ENCODE measurements at places on chromosomes 4 and X.

DNA sequence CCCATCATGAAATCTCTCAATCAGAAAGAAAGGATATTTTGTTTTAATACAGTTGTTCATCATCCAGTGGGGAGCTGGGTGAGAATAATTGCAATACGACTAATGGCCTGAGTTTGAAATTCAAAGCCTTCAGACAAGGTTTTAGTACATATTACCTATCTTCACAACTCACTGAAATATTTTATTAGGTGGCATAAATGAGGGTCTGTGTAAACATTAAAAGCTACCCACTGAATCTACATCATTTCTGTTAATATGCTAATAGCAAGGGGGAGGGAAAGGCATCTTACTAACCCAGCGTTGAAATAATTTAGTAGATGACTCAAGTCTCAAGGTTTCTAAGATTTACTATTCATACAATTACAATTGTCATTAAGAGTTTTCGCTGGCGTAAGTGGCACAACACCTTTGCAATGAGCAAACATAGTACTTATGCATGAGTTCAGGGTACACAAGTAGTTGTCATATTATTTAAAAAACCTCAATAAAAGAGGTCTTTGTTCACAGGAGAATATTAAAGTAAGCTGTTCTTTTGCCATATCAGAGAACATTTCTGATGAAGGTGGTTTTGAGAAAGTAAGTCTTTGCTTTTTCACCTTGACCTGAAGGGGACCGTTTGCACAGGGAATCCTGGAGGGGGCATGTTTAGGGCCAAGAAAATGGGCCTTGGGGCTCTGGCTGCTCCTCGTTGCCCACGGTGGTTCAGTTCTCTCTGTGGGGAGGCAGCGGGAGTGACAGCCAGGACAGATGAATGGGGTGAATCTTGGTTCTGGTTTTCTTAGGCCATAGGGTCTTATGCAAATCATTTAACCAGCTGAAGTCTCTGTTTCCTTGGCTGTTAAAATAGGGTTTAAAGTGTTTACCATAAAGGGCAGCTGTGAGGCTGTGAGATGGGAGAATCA, 4.5 kb upstream of the RHOH start:
- DNase-seq, result no peak

- DNase-seq, result no peak
Observed at GRCh38 chr4:80101792-80102116, 28.7 kb upstream of the ANTXR2 start.

GRCh38 chr4:132214519-132214918, 934.6 kb upstream of the PCDH10 start:
- DNase-seq, result no peak

GRCh38 chr4:33566649-33567048, 2677.7 kb downstream of the ARAP2 start:
- DNase-seq, result no peak

GRCh38 chr4:68383115-68383514, 33.2 kb upstream of the YTHDC1 start:
- no peak for DNase-seq

- no peak for DNase-seq
Observed at GRCh38 chr4:152680988-152681603, 1.3 kb upstream of the TMEM154 start.

DNA sequence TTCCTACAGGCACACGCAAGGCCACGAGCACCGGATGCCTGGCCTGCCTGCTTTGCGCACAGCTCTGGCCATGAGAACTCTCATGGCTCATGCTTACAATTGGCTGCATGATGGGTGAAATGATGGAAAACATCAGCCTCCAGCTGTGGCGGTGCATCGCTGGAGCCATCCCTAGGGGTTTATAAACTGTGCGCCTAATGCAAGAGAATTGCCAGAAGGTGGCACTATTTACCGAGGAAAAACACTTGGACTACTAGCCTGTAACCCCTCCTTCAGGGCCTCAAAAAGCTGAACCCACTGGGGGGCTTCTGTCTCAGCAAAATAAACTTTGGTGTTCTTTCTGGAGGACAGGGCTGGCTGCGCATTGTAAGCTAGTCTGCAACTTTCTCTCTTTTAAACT, 51.9 kb downstream of the PHKA2 start:
- no peak for DNase-seq

DNA sequence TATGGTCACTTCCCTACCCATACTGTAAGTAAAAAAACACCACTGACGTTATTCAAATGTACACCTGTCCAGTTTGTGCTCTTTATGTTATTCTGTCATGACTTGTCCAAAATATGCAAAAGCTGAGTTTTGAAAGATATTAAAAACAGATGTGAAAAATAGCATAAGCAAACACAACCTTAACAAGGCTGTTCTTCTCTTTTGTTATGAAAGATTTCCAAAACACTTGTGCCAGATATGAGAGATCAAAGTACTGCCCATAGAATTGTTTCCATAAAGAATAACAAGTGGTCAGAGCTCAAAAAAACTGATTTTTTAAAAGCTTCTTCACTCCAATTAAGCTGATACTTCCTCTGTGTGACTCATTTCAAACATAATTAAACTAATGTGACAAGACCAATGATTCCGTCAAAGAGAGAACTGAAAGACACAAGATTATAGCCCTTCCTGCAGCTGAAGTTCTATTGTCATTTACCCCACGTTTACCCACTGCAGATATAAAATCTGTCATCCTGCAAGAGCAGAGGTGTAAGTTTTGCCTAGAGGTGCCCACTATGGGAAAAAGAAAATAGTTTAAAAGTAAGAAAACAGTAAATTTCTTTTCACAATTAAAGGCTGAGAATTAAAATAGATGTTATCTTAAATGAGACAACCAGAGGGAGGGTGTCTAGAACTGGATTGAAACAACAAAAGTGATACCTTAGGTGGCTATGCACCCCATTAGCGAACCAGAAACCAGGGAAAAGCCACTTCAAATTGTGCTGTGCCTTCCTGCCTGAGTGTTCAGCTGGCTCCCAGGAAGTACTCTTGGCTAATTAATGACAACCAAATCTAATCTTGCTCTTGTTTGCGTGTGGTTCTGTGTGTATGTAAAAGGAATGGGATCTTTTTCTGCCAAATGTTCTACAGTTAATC, 30.1 kb downstream of the RASSF6 start:
- DNase-seq, result no peak

DNA sequence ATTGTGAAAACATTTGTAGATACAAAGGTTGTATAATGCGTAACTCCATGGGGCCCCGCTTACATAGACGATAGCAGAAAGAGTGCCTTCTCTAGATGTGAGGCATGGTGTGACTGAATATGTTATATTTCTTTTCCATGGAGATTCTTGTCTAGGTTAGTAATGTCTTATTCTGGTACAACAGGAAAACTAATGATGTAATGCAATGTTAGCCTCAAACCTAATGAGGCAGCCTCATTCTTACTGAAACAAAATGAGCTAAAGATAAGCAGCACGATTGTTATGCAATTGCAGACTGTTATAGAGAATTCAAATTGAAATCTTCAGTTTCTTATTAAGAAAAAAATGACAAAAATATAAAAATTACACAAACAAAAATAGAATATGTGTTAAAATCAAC, 171.1 kb upstream of the ANKRD50 start:
- no peak for DNase-seq

GRCh38 chrX:46961574-46962283, 49.5 kb downstream of the JADE3 start:
- DNase-seq, result no peak

- DNase-seq, result no peak
Observed at GRCh38 chrX:41386222-41386990, 52.4 kb downstream of the DDX3X start.

DNA sequence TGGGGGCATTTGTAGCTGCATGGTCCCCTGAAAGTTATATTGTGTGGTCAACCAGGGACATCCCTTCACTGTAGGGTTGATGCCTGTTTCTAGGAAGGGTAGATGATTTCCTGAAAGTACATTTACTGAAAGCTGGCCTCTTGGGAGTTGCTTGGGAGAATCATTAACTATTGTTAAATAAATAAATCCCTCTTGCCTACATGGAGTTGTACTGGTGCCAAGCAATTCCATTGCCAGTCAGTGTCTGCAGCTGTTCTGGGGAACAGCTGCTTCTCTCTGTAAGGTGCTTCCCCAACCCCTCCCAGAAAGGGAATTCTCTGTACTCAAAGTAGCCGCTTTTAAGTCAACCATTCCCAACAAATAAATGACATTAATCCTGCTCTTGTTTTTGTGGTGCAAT, 51.1 kb downstream of the C4orf51 start:
- no peak for DNase-seq

- DNase-seq, result no peak
Observed at GRCh38 chr4:17761062-17761461, 20.4 kb downstream of the FAM184B start.

DNA sequence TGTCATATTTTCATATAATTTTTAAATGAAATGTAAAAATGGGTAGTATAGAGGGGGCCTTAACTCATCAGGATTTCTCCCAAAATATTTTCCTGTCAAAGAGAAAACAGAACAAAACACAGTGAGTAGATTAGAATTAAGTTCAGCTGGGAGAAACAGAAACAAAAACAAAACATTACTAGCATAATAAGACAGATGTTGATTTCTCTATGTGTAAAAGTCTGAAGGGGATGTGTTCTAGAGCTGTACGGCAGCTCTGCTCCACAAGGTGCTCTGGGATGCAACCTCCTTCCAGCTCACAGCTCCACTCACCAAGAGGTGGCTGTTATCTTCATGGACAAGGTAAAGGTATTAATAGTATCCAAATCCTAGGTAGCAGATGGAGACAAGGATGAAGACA, 72.8 kb downstream of the ARHGEF38 start:
- DNase-seq, result no peak

- DNase-seq, result no peak
Observed at GRCh38 chr4:87118826-87119225, 101.6 kb downstream of the KLHL8 start.

DNA sequence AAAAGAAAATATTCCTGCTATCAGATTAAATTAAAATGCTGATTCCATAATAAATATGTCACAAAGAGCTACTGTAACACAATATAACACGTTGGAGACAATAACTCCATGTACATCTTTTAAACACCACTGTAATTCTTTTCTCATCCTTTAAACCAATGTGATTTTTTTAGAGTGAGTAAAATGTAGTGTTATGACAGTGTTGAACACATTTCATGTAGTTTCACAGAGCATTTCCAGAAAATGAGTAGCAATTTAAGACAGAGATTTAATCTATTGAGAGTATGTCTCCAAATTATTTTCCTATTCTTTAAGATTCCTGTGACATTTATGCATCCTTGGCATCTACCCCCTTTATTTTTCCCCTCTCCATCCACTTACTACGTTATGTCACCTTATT, 17.1 kb upstream of the PRRG1 start:
- DNase-seq, result no peak

GRCh38 chrX:70007946-70008345, 41.8 kb downstream of the AWAT2 start:
- DNase-seq, result no peak

DNA sequence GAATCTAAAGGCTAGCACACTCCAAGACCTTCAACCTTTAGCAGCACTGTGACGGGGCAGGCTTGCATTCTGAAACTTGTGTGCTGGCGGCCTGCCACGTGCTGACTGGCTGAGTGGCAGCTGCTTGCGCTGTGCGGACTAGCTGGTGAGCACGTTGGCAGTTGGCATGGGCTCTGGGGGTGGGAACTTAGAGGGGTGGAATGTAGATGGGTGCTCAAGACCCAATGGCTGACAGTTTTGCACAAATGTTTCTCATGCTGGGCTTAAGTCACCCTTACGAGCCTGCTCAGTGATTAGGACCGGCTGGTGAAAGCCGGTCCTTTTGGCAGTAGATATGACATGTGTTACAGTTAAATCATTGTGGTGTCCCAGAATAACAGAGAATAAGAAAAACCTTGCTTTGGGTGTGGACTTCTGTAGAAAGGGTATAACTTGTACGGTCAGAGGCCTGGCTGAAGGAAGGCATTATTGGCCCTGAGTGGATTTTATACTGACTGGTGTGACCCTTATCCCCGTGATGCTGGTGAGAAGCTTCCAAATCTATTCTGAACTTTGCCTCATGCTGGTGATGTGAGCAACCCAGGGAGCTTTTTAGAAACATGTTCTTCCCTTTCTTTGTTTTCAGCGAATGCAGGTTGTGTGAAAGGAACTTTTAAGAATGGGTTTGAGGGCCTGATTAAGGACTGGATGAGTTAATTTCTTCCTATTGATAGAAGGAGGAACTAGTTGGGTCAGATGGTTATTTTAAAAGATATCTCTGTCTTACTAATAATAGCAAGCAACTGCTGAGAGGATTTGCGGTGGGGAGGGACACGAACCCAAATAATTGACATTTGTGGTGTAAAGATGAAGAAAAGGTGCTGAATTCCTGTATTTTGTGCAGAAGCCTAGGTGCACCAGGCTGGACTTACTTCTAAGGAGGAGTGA, 107.4 kb upstream of the SLC4A4 start:
- DNase-seq, result peak; percentile 33

- no peak for DNase-seq
Observed at GRCh38 chr4:109462297-109462696, 28.7 kb downstream of the SEC24B start.

- no peak for DNase-seq
Observed at GRCh38 chrX:118525174-118525730, 29.6 kb downstream of the DOCK11 start.

GRCh38 chr4:128456171-128456570, 168.6 kb upstream of the PGRMC2 start:
- no peak for DNase-seq

GRCh38 chrX:100376576-100376975, 33.5 kb downstream of the PCDH19 start:
- no peak for DNase-seq

DNA sequence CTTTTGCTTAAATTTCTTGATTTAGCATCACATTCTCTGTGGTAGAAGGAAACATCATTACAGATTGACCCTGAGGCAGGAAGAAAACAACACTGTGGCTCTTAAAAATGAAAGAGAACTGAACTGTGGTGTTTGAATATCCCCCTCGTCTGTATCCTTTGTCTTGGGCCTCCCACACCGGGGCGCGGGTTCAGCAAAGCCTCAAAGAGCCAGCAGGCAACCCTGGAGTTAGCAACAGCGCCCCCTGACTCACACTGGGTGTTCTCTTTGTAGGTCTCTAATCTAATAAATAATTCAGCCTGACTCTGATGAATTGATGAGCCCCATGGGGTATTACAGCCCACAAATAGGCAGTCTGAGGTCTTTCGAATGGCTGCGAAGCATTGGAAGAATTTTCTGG, 46.1 kb upstream of the CTSO start:
- DNase-seq, result no peak

GRCh38 chr4:8039290-8039689, 99.6 kb upstream of the AFAP1 start:
- DNase-seq, result no peak

GRCh38 chr4:113524505-113525186, 236.9 kb downstream of the CAMK2D start:
- DNase-seq, result no peak

DNA sequence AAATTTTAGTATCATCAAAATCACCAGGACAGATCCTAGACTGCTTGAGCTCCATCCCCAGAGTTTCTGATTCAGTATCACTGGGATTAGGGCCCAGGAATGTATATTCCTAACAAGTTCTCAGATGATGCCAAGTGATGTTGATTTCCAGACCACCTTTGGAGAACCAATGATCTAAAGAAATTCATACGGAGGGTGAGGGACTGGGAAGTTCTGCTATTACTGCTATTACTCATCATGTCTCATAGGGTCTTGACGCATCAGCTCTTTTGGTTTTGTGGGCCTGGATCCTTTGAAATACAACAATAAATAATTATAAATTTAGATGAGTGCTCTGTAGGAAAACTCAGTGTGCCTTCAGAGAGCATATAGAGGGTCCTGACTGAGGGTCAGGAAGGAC, 59.8 kb upstream of the LGI2 start:
- no peak for DNase-seq

All from amniotic stem cell (primary cell).